Stimulated activated CD4-positive, alpha-beta T cell treated with anti-CD3 and anti-CD28 coated beads, TNF-alpha, amount 100 ng/mL, for 1 hour (primary cell): ENCODE measurements at places on chromosomes 6 and 20.

DNA sequence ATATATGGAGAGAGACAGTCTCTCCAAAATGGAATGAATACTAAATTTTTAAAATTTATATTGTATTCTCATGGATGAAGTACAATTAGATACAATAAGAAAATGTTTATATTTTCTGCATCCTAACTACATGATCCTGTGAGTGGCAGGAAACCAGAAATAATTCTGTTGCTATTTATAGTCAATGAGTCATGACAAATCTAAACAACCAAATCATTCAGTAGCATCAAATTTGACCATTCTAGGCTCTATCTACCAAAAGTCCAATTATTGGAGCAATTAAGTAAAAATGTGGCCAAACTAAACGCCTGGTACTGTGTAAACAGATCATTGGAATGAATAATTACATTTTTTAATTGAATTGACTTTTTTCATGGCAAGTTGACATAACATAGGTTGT lies 959.8 kb downstream of the EPHA7 start:
- no peak for DNase-seq

DNA sequence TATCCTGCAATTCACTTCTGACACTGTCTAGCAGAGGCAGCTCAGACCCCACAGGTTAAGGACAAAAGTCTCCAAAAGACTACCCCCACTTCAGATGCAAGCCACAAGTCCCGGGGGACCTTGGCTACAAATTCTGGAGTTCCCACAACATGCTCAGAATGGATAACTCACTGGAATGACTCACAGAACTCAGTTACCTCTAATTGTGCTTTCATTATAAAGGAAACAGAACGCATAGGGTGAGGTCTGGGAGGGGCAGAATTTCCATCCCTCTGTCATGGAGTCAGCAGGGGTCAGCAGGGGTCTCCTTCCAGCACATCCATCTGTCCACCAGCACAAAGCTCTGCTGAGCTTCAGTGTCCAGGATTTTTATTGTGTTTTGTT lies 184.2 kb downstream of the CDH4 start:
- no peak for DNase-seq

- DNase-seq, result no peak
Observed at GRCh38 chr20:12203981-12204380, 286.3 kb downstream of the BTBD3 start.

- no peak for DNase-seq
Observed at GRCh38 chr20:23433628-23434027, 5.9 kb upstream of the CSTL1 start.

DNA sequence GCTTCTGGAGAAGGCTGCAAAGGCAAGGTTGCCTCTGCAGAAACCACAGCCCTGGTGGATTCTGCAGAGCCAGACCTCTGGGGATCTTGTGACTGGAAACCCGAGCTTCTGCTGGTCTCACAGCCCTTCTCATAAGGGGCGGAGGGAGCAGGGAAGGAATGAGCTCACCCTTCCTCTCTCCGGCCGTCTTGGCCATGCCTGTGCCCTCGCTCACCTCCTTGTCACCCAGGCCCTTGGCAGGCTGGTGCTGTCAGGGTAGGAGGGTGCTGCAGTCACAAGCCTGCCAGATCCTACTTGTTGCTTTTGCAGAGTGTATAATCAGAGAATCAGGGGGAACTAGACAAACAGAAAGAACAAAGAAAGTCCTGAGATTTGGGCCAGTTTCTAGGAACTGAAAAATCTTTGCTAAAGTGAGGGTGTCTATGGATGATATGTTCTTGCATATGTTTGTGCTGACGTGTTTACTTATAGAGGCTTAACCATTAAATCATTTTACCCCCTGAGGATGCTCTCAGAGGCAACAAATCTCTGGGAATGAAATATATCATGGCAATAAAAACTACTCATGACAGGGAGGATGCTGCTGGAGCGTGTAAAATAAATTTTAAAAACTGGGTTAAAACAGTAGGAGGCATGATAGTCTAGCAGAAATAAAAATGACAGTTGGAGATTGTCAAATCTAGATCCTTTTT lies 244.9 kb upstream of the SOX4 start:
- no peak for DNase-seq

GRCh38 chr20:58081846-58082245 lies 146.6 kb downstream of the ANKRD60 start:
- DNase-seq, result no peak
